GM04504 (cell line): ENCODE measurements at places on chromosomes 12 and 14.

GRCh38 chr12:95548056-95548538, 3.2 kb downstream of the USP44 start:
- no peak for DNase-seq

DNA sequence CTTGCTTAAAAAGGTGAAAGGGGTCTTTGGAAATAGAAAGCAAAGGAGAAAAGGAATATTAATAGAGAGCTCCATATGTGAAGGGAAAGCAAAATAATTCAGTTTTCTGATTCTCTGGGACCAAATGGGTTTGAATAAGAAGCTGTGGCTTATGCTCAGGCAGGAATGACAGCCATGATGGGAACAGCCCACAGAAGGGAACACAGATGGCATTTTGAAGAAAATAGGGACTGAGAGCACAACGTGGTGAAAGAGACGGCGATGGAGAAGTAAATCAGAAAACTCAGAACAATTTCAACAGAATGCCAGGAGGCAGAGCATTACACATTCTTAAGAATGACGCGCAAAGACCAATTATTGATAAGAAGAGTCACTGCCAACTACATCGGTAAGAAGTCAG, 102.8 kb downstream of the STXBP6 start:
- DNase-seq: no peak

DNA sequence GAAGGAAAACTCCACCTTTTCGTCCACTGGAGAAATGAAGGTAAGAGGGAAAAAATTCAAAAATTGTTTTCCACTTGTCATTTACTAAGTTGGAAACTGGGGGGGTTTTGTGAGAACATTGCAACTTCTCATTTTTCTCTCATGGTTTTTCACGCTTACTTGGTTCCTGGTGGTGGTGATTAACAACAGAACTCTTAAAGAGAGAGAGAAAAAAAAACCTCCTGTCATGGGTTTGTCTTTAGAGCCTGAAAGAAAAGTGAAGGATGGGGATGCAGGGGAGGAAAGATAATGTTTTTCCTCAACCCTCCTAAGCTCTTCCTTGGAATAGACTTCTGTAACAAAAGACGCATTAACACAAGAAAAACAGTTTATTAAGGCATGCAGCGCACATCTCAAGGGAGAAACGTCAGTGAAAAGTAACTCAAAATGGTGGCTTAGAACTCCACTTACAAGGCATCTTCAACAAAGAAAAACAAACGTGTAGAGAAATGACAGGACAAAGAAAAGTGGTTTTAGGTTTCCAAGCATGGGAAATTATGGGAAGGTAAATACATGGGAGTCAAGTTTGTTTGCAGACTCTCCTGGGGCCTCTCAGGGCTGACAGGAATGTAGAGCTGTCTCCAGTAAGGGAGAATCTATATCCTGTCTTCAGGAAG, 81.9 kb upstream of the ATF7IP start:
- DNase-seq: no peak

- DNase-seq: no peak
Observed at GRCh38 chr14:50864946-50865345, 6.9 kb upstream of the ABHD12B start.

GRCh38 chr12:115763376-115763775, 514.1 kb downstream of the MED13L start:
- DNase-seq: peak; percentile 58

GRCh38 chr14:71466946-71467345, 465.3 kb upstream of the RGS6 start:
- DNase-seq: no peak

DNA sequence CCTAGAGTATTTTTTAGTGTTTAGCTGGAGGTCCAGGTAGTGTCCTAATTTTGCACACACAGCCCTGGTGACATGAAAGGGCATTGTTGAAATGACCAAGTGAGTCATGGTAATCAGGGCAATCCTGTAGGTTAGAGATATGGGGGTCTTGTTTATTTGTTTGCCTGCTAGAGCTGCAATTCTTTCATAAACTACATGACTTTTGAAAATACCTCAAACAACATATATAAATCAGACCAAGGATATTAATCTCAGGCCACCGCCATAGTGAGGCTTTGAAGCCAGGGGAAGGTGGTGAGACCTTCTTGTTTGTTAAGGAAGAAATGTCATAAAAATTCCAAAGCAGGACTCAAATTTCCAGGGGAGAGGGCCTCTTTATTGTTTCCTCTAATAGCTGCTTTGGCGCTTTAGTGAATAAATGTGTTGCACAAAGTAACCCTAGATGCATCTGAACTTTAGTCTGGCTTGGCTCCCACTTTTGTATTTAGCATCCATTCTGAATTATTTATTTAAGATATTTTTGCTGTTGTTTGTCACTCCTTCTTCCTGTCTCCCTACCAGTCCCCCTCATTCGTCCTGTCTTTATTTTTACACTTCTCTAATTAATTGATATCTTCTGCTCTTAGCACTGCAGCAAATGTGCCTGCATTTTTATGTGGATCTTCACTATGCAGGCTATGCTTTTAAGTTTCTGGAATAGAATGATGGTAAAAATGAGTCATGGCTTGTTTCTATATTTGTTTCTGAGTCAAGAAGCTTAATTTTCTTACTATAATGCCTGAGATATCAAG, 430.3 kb downstream of the RAD51B start:
- no peak for DNase-seq

GRCh38 chr14:103220134-103220981, 97.1 kb downstream of the TNFAIP2 start:
- no peak for DNase-seq

DNA sequence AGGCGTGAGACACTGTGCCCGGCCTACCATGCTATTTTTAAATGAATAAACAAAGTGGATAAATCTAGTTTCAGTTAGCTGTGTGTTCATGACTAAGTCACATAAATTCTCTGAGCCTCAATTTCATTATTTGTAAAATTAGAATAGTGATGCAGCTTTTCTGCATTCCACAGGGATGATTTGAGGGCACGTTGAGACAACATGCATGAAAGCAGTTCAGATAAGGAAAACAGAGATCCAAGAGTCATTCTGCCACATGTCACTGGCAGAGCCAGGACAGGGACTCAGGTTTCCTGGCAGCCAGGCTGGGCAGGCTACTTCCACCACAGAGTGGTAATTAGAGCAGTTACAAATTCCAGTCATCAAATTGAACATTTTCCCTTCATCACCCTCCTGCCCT, 2.9 kb upstream of the PPP4R4 start:
- DNase-seq: peak; percentile 10

DNA sequence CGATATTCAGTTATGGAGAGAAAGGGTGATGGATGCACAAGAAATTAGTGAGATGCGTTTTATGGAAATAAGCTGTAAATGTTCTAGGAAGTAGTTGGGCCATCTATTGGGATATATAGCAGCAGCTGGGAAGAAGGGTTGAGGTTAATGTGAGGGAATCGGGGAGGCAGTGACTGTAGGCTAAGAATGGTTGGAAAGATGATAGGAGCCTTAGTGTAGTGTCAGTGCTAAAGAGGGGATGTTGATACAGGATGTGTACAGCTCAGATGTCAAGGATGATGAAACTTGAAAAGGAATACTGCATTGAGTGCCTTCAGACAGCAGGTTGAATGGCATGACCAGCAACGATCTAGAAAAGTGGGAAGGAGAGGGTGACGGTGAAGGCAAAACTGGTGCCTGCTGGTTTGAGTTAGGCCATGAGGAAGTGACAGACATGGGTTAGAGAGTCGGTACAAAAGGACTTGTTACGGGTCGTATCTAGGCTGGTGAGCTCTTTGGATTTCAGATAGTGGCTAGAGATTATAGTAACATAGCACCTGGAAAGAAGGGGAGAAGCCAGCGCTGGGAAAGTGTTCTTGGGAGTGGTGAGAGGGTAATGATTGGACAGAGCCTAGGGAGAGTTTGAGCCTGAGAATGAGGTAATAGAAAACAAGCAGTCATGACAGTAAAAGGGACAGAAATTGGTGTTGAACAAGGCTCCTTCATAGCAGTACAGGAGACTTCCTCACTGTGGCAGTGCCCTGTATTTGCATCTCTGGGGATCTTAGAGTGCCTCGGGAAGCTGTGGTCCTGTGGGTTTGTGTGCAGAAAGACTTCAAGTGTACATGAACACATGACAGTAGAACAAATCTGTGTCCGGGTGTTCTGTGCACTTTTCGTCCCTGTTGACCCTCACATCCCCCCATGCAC, 9.6 kb downstream of the MARS1 start:
- DNase-seq: no peak

GRCh38 chr14:51638071-51638944, 13.4 kb upstream of the FRMD6 start:
- DNase-seq: no peak

GRCh38 chr14:70239802-70240201, 51.1 kb upstream of the SLC8A3 start:
- no peak for DNase-seq

DNA sequence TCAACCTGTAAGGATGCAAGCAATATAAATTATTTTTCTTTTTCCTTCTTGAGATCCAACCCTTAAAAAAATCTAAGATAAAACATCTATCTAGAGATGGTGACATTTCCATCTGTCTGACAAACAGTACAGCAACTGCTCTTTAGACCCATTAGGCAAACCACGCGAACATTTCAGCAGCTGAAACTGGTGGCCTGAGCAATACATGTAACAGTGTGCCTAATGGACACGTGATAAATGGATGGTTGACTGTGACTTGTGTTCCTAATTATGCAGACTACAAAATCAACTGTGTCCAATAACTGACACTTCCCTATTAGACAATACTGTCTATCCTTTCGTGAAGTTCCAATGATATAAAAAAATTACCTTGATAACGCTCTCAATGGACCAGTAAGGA, 18.9 kb downstream of the E2F7 start:
- DNase-seq: no peak

DNA sequence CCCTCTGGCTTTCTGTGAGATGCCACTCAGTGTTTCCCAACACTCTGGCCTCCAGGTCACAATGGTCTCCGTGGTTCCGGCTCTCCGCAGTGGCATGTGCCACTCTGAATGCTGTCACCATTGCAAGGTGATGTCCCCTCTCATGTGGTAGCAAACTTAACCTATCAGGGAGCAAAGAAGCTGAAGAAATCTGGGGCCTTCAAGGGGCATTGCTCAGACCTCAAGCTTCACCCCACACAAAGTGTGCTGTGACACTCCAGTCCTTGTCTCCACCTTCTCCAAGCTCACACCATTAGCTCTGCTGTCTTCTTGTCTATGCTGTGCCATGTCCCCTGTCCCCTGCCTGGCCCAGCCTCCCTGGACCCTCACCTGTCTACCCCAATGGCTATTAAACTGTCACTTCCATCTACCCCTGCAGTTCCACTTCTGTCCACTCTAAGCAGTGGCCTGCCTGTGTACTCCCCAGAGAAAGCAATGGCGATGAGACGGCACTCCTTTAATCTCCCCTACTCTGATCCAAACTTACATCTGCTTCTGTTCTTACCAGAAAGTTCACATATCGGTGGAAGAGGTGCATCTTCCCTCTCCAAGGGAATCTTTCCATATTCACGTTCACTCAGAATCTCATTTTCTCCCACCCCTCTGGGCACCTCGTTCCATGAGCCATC, 93.7 kb downstream of the DHRS2 start:
- no peak for DNase-seq

DNA sequence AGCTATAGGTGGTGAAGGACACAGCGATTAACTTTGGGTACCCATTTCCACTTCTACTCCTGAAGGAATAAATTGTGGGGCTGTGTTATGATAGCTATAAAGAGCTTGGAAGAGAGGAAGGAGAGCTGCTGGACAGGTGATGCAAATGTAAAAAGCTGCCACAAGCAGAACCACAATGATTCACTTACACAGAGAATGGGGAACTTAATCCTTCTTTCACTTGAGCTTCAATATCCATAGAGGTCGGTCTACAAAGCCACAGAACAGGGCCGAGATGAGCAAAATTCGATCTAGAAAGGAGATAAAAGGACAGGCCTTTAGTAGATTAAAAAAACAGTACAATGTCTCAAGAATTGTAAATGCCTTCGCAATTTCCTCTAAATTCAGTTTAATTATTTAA, 831.1 kb downstream of the LRFN5 start:
- no peak for DNase-seq

GRCh38 chr12:58321414-58321813, 380.0 kb downstream of the ATP23 start:
- DNase-seq: no peak

DNA sequence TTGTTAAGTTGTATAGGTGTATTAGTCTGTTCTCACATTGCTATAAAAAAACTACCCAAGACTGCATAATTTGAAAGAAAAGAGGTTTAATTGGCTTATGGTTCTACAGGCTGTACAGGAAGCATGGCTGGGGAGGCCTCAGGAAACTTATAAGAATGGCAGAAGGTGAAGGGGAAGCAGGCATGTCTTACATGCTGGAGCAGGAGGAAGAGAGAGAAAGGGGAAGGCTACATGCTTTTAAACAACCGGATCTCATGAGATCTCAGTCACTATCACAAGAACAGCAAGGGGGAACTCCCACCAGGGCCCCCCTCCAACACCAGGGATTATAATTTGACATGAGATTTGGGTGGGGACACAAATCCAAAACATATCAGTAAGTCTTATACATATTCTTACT, 60.5 kb upstream of the OR10AD1 start:
- DNase-seq: no peak

- DNase-seq: no peak
Observed at GRCh38 chr12:124635316-124635715, 67.9 kb upstream of the NCOR2 start.

- no peak for DNase-seq
Observed at GRCh38 chr12:323507-323906, 60.9 kb upstream of the SLC6A13 start.

GRCh38 chr12:116399055-116399454, 121.6 kb upstream of the MED13L start:
- DNase-seq: no peak

DNA sequence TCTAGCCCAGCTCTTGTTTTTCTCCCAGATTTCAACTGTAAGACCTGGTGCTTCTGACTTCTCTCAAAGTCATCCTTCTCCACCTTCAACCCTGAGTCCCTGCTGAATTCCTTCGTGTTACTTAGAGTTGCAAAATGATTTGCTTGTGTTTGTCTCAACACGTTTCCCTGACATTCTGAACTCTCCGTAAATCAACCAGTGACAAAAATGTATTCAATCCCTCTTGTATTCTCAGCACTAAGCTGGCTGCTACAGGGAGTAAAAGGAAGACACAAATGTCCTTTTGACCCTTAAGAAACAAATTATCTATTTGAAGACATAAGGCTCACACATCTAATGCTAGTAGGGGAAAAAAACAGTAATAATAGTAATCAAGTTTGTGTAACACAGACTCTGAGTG, 514.0 kb upstream of the TMPO start:
- no peak for DNase-seq

DNA sequence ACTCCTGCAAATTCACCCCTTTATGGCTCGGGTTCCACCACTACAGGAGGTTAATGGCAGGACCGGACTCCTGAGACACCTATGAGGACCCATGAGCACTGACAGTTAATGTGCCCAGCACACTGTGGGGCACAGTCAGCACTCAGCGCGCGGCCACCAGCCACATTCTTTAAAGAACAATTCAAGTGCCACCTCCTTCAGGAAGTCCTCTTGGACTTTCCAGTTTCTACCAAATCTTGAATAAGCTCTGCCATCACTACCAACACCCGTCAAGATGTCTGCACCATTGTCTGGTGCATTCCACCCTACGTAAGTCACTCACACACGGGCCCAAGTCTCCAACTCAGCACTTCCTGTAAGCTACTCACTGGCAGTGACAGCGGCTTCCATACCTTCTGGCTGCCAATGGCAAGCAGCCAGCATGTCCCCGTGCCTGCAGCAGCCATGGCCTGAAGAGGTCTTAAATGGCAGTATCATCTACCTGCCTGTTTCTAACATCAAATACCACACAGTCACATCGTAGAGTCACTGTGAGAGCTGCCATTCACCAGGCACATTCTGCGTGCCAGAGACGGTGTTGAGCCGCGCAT, 48.5 kb downstream of the CDC42BPB start:
- no peak for DNase-seq

GRCh38 chr12:96241846-96242256, 47.7 kb downstream of the ELK3 start:
- peak; percentile 88 for DNase-seq
